ENCODE measurements at places on chromosomes 6 and 20.

DNA sequence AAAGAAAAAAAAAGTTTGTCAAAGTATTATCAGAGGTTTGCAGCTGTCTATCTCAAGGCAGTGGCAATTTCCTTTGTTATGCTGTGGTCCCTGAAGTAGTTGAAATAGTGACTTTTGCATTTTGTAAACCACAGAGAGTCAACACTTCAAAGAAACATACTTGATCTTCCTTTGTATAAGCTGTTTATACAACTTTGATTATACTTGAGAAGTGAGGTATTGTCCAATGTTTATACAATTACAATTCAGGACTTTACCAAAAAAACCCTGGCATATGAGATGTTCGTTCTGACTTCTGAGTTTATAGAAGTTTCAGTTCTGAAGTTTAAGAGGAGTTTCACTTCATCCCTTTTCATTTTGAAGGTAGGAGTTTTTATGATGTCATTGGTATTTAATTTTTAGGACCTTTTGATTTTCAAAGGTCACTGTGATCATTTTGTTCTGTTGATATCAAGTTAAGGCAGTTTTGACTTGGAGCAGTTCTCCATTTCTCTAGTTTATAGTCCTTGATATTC, 4.0 kb downstream of the STK4 start:
- DNase-seq: no peak

GRCh38 chr6:164129218-164129617, 714.7 kb downstream of the QKI start:
- DNase-seq: no peak

GRCh38 chr6:150492941-150493340, 106.7 kb upstream of the PLEKHG1 start:
- no peak for DNase-seq

DNA sequence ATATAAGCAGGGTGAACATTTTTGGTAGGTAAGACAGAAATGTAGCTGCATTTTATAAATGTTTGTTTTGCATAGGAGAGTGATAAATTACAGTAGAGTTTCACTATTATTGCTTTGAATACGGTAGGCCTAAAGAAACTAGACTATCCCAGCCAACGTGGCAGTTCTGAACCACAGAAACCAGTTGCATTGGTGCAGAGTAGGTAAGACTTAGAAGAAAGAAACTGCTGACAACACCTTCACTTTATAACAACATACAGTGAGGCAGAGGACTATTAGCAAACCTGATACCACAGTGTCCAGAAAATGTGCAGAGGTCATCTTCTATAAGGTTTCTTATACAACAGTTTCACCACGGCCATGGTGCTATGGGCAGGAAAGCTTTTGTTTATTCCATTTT, 566.1 kb downstream of the KIF16B start:
- no peak for DNase-seq

DNA sequence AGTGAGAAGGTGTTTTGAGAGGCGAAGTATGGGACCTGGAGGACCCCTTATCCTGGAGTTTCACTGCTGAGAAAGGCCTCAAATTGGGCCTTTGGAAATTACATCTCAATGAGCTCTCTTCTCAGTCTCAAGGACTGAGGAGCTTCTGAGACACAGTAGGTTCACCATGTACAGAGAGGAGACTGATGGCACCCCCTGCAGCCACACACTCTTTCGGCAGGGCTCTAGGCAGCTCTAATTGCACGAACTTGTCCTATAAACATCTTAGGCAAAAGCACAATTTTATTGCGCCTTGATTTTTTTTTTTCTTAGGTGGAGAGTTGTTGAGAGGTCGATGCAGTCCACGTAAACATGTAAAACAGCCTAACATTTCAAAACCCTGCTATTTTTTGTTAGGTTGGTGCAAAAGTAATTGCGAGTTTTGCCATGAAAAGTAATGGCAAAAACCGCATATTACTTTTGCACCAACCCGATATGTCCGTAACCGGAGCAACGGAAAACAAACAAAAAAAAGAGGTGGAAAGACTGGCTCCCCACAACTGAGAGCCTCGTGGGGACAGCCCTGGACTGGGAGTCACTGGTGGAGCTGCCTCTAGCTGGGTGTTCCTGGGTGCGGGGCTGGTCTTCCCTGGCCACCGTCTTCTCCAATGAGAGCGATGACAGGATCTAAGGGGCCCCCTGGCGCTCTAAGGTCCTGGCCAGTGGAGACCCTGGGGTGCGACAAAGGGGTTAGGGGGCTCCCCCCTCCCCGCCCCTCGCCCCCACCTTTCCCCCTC, 84.0 kb upstream of the EYA2 start:
- DNase-seq: no peak

DNA sequence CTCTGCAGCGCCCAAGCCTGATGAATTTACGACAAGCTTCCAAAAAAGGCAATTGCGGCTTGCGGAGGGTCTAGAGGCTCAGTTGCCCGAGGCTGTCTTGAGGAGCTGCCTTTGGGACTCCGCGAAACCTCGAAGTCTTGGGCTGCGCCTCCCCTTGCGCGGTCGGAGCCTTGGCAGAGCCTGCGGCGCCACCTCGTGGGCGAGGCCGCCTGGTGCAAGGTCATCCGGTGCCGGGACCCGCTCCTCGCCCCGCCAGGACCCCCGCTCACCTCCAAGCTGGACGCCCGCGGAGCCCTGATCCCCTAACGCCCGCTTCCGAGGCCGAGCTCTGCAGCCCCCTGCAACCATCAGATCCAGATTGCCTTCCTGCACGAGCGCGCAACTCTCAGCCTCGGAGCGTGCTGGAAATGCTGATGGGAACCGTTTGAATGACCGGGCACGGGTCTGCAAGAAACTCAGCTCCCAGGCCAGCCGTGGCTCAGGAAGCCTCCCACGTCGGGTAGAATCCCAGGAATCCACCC, 14.9 kb upstream of the FAM210B start:
- no peak for DNase-seq

All from stimulated activated CD8-positive, alpha-beta memory T cell treated with anti-CD3 and anti-CD28 coated beads, Interleukin-4, amount 100 ng/mL, for 4 hours (primary cell).